ENCODE measurements at places on chromosomes 6 and 20.

- DNase-seq: no peak
Measured at GRCh38 chr20:7371518-7372163, 568.6 kb downstream of the HAO1 start.

GRCh38 chr20:62366370-62367135 lies 559 bp downstream of the LAMA5 start:
- no peak for DNase-seq

GRCh38 chr20:35311409-35311808 lies 19.2 kb upstream of the FAM83C start:
- DNase-seq: no peak

DNA sequence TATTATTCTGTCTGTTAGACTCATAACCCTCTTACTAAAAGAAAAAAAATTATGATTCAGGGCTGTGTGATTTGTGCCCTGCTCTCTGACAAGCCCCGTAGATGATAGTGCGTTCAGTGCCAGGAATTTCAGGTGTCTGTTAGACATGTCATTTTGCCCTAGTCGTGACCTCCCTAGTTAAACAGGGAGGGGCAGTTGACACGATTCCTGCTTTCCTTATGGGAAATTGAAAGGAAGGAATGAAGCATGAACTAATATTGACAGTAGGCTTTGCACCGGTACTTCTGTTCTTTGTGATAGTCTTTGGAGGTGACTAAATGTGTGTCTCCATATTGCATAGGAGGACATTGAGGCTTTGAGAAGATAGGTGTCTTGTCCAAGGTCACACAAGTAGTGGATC lies 26.3 kb downstream of the RPRD1B start:
- no peak for DNase-seq

GRCh38 chr20:62776692-62777527 lies 19.4 kb upstream of the MRGBP start:
- peak; percentile 66 for DNase-seq

- DNase-seq: no peak
Measured at GRCh38 chr6:54050750-54051149, 60.5 kb upstream of the MLIP start.

GRCh38 chr6:82182756-82183155 lies 64.8 kb downstream of the IBTK start:
- no peak for DNase-seq

GRCh38 chr6:31576897-31577578 lies 1.7 kb downstream of the TNF start:
- peak; percentile 48 for DNase-seq

- DNase-seq: no peak
Measured at GRCh38 chr6:68059899-68060298, 575.2 kb upstream of the ADGRB3 start.

GRCh38 chr20:37282556-37282955 lies 6.9 kb upstream of the MANBAL start:
- DNase-seq: no peak

- peak; percentile 40 for DNase-seq
Measured at GRCh38 chr20:37615340-37616109, 78.3 kb upstream of the CTNNBL1 start.

DNA sequence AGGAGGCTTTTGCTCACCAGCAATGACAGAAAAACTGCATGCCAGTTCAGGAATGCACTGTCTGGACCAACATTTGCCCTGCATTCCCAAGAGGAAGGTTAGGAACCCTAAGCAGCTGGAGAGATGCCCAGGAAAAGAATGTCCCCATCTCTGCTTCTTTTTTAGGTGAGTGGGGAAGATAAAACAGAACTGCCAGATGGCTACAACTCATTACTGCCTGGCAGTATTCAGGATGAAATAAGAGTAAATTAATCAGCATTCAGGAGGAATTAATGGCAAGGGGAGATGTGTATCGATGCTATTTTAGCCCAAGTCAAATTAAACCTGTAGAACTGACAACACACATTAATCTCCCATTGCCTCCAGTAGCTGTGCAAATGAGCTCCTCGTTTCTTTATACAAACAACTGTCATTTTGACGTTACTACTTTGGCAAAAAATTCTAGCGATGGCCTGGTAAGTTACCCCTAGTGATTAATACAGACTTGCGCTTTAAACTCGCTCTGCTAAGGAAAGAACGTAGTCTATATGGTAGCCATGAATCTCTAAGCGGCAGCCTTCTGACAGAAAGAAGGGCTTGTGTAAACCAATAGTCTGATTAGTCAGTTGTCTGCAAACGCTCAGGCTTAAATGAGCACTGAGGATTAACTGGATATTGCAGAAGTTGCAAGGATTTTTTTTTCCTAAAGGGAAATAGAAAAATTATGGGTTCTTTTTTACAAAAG lies 16.7 kb upstream of the SMLR1 start:
- DNase-seq: no peak

DNA sequence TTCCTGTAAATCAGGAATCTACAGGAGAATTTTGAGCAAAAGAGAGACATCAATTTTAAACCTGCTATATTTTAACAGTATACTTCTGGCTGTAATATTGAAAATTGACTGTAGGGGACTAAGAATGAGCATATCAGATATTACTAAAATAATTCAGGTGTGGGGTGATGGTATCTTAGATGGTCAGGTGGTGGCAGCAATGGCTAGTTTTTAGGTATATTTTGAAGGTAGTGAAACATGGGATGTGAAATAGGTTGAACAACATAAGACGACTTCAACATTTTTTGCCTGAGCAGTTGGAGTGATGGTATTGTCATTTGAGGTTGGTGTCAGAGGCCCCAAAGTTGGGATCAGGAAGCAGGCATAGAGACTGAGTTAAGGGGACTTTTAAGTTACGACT lies 32.1 kb downstream of the FAM83B start:
- DNase-seq: no peak

DNA sequence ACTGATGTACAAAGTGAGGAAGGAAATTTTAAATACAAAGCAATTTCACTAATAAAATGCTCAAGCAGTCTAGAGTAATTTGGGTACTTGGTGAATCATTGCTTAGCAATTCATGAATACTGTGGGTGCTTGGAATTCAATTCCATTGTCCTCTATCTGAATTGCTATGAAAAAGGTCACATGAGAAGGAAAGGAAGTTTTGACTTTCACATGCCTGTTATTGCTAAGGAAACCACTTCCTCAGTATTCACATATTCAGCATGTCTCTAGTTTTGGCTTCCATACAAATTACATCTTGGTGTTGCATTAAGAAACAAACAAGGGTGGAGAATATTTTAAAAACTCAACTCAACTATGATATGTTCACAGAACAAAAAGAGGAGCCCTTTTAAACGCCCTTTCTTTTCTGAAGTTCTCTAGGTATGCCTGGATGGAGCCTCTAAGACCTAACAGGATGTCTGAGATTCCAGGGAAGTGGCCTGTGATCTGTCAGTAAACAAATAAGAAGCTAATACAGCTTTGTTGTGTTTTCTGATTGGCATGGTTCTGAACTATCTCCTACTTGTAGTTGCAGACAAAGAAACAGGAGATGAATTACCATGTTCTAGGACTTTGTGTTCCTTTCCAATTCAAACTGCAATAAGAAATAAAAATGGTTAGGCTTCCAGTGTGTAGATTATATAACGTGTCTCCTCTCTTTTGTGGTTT lies 190.4 kb downstream of the OGFRL1 start:
- no peak for DNase-seq

GRCh38 chr20:6123649-6124014 lies 802 bp upstream of the FERMT1 start:
- no peak for DNase-seq

DNA sequence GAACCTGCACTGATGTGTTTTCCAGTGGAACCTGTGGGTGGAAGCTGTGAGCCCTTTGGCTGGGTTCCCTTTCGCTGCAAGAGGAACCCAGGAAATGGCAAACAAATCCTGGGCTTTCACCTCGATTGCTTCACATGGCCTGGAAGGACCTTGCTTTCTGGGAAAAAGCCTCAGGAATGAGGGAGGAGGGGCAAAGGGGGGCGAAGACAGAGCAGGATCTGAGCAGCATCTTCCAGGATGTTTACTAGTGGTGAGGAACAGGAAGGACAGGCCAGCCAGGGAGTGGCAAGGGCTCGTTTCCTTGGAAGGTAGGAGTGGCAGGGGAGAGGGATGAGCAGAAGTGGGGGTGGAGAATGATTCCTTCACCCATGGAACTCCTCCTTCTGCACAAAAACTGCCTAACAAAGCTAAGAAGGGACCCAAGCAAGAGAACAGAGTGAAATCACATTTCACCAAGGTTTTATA lies 5.9 kb downstream of the SLC2A10 start:
- DNase-seq: no peak

DNA sequence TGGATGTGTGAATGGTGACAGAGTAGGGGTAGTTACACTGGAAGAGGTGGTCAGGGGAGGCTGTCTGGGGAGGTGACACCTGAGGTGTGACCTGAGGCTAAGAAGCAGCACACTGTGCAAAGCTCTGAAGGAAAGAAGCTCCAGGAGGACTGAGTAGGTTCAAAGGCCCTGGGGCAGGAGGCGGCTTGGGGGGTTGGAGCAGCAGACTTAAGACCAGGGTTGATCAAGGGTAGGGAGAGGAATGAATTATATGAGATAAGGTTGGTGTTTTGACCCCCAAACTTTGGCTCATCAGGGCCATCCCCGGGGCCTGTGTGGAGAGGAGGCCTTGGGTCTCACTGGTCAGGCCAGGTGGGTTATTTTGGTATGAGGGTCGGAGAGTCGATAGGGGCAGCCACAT lies 166.1 kb downstream of the GRM4 start:
- no peak for DNase-seq

- DNase-seq: no peak
Measured at GRCh38 chr6:109059153-109059552, 35.5 kb downstream of the SESN1 start.

DNA sequence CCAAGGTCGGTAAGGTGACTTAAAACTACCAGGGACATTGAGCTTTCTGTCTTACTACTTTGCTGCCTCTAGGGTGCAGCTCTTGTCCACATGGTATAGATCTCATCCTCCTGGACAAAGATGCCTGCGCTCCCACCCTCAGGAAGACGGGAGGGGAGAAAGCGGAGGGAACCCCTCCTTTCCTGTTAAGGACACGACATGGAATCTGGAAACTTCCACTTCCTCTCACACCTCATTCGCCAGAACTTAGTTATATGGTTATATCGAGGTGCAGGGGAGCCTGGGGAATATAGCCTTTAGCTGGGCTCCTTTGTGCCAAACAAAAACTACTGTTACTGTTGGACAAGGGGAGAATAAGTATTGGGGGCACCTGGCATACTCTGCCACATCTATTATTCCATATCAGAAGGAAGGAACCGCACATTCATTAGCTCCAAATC lies 224.3 kb upstream of the TSHZ2 start:
- DNase-seq: no peak

DNA sequence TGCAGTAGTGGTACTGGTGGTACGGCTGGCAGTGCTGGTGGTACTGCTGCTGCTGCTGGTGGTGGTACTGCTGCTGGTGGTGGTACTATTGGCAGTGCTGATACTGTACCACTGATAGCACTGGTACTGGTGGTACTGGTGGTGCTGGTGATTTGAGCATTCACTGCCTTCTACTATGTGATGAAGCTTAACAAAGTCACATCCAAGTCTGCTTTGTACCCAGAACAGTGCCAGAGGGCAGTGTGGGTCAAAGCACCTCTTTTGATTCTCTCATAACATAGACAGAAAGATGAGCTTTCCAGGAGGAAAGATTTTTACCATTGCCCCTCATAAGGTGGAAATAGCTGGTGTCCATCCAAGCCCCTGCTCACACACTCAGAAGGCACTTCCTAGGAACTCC lies 48.7 kb downstream of the ANKRD6 start:
- DNase-seq: no peak

- no peak for DNase-seq
Measured at GRCh38 chr6:128095362-128095761, 194.5 kb upstream of the THEMIS start.

- DNase-seq: no peak
Measured at GRCh38 chr6:3731700-3732099, 19.8 kb downstream of the PXDC1 start.

- no peak for DNase-seq
Measured at GRCh38 chr20:61436283-61436666, 184.2 kb downstream of the CDH4 start.

GRCh38 chr6:4585682-4586468 lies 190.3 kb upstream of the CDYL start:
- no peak for DNase-seq

DNA sequence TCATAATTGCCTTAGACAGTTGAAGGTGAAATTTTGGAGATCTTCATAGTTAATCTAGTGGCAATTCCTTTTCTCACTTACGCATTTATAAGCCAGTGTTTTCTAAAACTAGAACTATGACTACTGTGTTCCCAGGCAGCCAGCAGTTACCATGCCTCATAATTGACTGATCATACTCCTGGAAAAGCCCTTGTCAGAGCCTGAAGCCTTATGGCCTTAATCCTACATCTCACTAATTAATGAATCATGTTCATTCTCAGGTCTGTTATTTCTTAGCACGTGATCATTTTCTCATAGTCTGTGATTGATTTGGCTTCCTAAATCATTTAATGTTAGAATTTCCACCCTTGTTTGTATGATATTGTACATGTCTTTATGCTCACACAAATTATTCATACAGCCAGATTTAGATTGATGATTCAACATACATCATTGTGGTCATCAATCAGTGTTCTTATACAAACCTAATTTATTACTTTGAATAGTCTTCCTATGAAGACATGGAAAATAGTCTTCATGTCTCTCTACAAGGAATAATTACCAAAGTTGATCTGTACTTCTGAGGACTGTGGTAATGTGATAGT lies 132.6 kb upstream of the ASCC3 start:
- DNase-seq: no peak

Data from activated gamma-delta T cell treated with Interleukin-2 at 50 U/mL for 16 hours (primary cell).